Stimulated activated CD4-positive, alpha-beta T cell treated with anti-CD3 and anti-CD28 coated beads, Interleukin-1b, Interleukin-23, amount 100 ng/mL, for 1 hour (primary cell): ENCODE measurements at places on chromosomes 7 and 10.

DNA sequence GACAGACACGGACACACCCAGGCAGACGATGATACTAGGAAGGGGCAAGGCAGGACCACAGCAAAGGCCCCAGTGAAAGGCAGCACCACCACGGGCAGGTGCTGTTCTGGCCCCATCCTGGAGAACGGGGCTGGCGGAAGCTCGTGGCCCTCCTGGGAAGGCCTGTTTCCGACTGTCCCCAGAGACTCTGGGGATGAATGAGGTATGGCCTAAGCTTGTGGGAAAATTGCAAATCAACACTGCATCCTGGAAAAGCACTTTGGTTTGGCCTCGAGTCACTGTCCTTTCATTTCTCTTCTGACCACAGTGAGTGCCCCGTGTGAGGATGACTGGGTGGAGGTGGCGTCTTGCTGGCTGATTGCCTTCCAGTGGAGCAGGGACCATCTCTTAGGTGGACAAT is 81.6 kb upstream of the ANLN start:
- DNase-seq, result no peak

- DNase-seq, result no peak
These were observed 167.4 kb upstream of the AHR start for GRCh38 chr7:17131060-17131345.

DNA sequence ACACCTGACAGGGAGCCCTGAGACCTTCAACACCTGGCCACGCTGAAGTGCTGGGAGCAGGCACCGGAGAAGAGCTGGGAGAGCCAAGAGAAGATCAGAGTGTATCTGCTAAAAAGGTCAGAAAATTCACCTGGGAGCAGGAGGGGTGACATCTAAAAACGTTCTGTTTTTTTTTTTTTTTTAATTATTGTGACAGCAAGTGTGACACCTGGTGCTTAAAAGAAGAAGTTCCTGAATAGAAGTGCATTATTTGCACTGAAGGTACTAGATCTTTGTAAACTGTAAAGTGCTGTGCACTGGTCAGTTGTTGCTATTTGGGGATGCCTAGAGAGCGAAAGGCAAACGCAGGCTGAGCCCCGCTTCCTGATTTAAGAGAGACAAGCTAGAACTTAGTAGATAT is 422.0 kb downstream of the PLXNA4 start:
- no peak for DNase-seq

GRCh38 chr10:80173466-80173865 is 31.9 kb downstream of the ANXA11 start:
- DNase-seq, result no peak

- no peak for DNase-seq
These were observed 782.0 kb upstream of the ZWINT start for GRCh38 chr10:57142925-57143576.

DNA sequence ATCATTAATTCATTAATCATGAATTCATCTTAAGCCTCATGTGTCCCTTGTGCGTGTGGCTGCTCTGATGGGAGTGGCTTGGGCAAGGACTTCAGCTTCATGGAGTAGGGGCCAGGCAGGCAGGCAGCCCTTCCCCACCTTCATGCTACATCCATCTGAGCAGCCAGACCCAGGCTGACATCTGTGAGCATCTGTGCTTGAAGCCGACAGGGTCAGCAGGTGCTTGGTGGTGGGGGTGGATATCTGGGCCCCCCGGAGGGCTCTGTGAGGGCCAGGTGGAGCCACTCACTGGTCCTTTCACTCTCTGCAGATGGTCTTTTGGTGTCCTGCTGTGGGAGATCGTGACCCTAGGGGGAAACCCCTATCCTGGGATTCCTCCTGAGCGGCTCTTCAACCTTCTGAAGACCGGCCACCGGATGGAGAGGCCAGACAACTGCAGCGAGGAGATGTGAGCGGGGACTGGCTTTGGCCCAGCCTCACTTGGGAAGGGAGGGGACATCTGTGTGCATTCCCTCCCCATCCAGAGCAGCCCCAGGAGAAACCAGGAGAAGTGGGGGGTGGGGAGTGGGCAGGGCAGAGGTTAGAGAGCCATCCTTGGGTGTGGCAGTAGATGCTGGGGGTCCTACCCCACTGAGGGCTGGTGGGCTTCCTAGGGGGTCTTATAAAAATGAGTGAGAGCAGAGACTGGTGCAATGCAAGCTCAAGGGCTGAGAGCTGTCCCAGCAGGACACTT is 14.7 kb upstream of the CSGALNACT2 start:
- DNase-seq, result no peak

DNA sequence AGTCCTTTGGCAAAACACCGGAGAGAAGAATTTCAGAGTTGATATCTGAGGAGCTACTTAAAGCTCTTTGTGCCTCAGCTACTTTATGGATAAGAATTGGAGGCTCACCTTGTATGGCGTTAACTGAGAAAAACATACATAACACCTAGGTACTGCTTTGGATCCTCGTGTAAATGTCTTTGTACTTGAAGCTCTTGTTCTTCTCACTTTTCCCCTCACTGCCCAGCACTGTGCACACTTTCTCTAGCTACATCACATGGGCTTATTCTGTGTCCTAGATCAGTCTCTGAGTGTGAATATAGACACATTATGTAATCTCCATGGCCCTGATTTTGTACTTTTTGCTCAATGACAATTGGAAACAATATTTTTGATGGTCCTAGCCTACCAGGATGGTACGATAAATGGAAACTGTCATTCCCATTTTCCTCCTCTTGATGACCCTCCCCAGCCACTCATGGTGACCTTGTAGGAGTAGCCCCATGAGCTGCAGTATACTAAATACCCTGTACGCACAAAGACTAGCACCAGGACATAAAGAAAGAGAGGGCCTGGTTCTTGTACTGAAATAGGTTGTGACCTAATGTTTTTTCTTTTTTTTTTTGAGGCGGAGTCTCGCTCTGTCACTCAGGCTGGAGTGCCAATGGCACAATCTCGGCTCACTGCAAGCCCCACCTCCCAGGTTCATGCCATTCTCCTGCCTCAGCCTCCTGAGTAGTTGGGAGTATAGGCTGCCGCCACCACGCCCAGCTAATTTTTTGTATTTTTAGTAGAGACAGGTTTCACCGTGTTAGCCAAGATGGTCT is 22.1 kb downstream of the STAMBPL1 start:
- DNase-seq, result no peak

- DNase-seq, result no peak
These were observed 21.8 kb downstream of the AKR1E2 start for GRCh38 chr10:4847561-4848355.

GRCh38 chr7:135448753-135449152 is 61.1 kb downstream of the CNOT4 start:
- no peak for DNase-seq

DNA sequence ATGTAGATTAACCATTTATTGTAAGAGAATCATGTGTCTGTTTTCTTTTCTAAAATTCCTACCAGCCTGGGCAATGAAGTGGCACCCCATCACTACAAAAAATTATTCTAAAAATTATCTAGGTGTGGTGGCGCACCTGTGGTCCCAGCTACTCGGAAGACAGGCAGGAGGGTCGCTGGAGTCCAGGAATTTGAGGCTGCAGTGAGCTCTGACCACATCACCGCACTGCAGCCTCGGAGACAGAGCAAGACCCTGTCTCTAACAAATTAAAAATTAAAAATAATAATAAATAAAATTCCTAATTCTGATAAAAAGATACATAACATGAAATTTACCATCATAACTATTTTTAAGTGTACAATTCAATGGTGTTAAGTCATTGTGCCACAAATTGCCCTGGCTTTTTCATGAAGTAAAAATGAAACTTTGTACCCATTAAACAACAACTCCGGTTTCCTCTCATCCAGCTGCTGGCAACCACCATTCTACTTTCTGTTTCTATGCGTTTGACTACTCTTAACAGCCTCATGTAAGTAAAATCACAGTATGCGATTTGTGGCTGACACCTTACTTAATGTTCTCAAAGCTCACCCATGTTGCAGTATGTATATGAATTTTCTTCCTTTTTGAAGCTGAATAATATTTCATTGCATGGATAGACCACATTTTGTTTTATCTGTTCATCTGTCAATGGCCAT is 20.6 kb upstream of the USP6NL start:
- DNase-seq, result no peak

- DNase-seq, result no peak
These were observed 795.7 kb downstream of the GRID1 start for GRCh38 chr10:85570871-85571270.
